Cardiac muscle cell (in vitro differentiated cells and primary cell): ENCODE measurements at places on chromosomes 5 and 9.

DNA sequence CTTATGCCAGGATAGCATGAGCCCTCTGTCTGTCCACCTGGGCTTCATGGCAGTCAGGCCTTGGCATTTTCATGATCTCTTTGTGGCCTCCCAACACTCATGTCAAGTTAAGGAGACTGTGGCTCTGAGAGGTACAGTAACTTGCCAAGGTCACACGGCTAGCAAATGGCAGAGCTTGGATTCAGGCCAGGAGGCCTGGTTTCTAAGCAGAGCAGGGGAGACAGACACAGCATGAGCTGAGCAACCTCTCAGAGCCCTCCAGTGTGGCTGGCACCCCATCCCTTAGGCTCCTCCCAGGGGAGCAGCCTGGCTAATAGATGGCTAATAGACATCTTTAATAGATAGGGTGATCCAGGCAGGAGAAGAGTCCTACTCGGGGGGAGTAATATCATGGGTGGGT is 4.1 kb downstream of the SYNPO start:
- no peak for DNase-seq

DNA sequence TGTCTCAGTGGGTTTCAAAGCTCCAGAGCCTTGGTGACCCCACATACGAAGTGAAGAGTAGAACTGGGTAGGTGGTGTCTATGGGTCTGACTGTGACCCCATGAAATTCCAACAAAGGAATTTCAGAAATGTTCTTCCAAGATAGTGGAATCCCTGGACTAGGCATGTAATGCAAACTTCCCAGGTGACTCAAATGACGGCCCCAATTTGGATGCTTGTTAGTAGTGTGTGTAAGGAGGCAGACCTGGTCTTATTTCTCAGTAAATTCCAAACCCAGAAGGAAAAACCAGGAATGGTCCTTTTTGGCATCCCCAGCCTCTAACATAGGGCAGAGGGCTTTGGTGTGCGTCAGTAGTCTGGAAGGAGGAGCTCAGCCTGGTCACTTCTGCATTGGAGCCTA is 43.6 kb upstream of the ABCA1 start:
- DNase-seq = no peak

DNA sequence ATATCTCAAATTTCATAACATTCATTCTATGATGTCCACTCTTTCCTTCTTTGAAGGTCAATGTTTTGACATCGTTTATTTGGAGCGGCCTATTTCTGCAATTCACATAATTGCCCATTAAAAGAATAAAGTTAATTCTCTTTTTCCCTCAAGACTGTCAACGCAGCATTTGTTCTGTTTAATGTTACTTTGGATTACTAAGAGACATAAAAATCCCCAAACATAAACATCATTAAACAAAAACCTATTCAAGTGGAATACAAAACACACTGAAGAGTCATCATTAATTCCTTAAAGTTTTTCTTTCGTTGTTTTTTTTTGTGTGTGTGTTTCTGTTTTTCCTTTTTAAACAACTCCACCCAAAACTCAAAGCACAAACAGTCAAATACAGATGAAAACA is 151.1 kb downstream of the TRPM6 start:
- DNase-seq = no peak

DNA sequence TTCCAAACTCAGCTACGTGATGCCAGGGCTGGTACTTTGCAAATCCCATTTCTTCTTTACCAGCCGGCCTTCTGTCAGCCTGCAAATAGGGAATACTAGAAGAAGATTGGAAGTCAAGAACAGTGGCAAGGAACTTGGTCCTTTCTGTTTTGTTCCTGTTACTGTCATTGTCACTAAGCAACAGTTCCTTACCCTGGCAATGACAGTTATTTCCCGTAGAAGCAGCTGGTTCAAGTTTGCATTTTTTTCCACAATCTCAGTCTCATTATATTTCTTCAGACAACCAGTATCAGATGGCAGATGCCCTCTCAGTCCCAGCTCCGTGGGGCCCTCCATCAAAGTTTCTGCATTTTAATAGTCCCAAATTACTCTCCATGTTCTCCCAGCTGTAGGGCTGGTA is 9.1 kb upstream of the C1QTNF2 start:
- DNase-seq = no peak
